Caudate nucleus (tissue), 63 donors: ENCODE measurements at places on chromosomes 5 and 9.
A peak's percentile ranks its signal among the peaks of the same experiment; 100 is the strongest.

DNA sequence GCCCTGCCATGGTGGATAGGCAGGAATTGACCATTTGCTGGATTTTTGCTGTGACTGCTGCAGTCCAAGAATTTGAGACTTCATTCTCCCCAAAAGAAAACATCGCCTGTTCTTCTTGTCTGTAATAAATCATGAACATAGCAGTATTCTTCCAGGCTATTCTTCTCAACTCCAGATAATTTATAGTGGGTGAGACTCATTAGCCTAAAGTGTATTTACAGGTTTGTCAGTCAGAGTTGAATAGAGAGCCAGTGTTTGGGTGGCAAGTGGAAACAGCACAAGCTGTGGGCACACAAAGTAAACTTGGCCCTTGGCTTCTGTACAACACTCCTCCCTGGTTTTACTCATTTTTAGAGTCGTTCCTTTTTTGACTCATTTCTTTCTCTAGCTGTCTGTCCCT is 128.2 kb upstream of the VCAN start:
- DNase-seq, result no peak

- DNase-seq, result no peak
Observed at GRCh38 chr9:20496328-20496727, 126.0 kb downstream of the MLLT3 start.

GRCh38 chr5:112018846-112019245 is 261.9 kb upstream of the NREP start:
- DNase-seq, result no peak

GRCh38 chr5:81749192-81749560 is 1.7 kb downstream of the SSBP2 start:
- peak; percentile 39 for DNase-seq

DNA sequence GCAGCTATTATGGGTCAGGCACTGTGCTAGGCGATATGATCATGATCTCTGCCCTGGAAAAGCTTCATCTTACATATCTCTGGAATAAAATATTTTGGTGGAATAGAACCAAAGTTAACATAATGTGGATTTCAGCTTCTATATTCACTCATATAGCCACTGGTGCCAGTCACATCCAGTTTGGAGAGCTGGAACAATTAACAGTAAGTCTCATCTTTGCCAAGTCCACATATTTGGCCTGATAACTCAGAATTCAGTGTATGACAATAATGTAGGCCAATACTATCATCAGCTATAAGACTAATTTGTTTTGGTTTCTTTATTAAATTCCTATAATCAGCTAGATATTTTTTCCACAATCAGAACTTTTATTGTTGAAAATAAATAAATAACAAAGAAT is 5.9 kb upstream of the FAM13B start:
- DNase-seq, result no peak

GRCh38 chr5:35436400-35437057 is 181.1 kb upstream of the SPEF2 start:
- no peak for DNase-seq
